ENCODE measurements at places on chromosomes 16 and 17.

DNA sequence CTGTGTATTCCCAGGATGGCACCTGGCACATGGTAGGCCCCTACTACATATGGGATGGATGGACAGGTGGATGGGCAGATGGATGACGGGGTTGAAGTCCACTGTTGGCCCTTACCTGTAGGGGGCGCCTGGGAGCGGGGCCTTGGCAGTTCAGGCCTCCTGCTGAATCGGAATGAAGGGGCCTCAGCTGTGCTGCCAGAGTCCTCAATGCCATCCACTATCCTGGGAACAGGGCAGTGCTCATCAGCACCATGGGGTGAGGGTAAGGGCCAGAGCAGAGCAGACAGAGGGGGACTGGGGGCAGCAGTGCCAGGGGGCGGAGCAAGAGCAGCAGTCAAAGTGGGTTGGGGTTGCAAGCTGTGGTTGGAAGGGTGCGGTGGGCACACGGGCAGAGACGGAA lies 8.3 kb upstream of the RAB5C start:
- peak; percentile 9 for DNase-seq

GRCh38 chr17:65181237-65182061 lies 44.3 kb downstream of the RGS9 start:
- peak; percentile 56 for DNase-seq

- no peak for DNase-seq
These were observed 175.0 kb downstream of the SPECC1 start for GRCh38 chr17:20184181-20184580.

DNA sequence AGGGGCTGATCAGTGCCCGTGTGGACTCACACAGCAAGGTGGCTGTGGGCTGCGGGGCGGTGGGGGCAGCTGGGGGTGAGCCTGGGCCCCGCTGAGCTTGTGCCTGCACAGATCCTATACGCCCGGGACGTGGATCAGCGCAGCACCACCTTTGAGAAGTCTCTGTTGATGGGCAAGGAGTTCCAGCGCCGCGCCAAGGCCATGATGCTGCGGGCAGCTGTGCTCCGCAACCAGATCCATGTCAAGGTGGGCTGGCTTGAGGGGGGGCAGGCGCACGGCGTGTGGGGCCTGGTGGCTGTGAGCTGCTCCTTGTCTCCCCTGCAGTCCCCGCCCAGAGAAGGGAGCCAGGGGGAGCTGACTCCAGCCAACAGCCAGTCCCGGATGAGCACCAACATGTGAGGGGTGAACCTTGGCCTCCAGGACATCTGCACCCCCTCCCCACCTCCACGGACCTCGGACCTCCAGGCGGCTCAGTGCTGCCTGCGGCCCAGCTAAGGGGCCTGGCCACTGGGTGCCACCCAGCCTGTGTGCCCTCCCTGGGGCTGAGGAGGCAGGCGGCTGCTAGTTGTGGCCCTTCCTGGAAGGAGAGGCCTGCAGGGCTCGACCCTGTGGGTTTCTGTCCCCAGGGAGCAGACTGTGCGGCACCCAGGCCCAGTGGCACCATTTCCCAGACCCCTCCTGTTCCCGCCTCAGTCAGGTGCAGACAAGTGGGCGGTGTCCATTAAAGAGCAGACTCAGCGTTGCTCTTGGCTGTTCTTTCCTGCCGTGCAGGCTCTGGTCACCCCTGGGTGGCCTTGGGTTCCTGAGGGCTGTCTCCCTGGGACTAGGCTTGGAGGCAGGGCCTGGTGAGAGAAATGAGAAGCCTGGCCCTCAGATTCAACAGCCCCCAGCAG lies 5.3 kb downstream of the GPS1 start:
- no peak for DNase-seq

DNA sequence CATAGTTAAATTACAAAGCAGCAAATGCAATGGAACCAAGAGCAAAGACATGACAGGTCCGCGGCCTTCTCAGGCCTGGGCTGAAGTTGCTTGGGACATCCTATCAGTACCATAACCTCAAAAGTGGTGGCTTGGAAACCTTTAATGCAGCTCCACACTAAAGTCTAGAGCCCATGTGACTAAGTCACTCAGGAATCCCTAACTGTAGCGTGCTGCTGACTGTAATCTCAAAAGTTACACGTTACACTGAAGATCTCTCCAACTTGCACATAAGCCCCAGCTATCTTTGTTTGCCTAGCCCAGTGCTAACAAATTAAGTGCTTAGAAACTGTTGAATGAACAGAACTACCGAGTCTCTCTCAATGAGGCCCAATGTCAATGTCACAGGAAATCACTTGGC lies 27.8 kb downstream of the NUP88 start:
- no peak for DNase-seq

DNA sequence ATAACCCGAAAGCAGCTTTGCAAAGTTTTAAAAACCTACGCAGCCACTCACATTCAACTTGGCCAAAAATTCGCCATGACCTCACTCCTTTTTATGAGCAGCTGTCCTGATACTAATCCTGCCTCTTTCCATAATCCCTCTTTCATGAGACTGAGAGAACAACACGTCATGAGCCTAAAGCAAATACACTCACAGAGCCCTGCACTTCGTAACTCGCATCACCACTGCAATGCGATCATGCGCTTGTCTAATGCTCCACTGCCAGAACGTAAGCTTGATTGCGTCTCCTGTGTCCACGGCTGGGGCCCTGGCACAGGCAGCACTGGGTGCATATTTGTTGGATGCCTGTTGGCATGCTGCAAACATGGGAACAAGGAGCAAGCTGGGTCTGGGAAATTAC lies 36.2 kb downstream of the CDRT4 start:
- no peak for DNase-seq

DNA sequence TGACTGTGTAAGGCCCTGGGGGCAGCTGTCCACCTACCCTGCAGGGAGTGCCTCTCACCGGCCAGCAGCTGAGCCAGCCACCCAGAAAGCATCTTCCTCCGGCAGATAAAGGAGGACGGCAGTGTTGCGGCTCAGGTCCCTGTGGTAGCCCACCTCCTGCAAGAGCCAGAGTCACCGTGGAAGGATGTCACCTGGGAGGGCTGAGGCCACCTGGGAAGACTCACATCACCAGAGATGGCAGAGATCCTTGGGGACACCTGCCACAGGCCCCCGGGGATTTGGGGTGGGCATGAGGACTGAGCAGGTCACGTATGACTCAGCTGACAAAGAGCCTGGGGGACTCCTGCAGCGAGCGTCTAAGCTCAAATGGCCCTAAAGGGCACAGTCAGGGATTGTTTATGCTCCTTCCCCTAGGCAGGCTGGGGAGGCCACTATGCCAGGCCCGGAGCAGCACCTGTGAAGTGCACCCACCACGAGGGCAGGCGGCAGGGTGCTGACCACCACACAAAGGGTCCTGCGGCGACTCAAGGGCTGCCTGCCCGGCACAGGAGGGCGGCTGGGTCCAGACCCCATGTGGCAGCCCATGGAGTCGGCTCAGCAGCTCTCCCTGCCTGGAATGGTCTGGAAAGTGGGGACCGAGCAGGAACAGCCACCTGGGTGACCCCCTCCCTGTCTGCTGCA lies 44.1 kb downstream of the TNFRSF13B start:
- DNase-seq = no peak

DNA sequence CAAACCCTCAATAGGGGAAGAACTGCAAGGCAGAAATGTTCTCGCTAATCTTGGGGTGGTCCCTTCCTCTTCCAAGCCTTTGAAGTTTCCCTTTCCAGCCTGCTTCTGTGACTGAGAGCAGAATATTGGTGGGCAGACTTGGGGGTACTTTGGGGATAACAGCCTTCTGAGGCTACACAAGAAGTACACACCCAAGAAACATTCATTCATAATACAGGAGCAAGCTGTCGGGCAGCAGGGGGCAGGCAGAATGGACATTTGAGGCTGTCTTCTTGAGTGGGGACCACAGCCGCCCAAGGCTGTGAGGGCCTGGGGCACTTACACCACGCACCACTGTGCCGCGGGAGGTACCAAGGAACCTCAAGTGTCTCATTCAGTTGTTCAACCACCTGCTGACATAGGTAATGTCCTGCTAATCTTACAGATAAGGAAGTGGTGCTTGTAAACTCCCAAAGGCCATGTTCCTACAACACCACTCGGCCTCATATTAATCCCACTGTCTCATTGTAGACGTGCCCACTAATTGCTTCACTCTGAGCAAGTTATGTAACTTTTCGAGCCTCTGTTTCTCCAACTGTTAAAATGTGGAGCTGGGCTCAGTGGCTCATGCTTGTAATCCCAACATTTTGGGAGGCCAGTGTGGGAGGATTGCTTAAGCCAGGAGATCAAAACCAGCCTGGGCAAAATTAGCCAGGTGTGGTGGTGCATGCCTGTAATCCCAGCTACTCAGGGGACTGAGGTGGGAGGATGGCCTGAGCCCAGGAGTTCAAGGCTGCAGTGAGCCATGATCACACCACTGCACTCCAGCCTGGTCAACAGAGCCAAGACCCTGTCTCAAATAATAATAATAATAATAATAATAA lies 2.5 kb upstream of the MRPS23 start:
- DNase-seq = no peak

DNA sequence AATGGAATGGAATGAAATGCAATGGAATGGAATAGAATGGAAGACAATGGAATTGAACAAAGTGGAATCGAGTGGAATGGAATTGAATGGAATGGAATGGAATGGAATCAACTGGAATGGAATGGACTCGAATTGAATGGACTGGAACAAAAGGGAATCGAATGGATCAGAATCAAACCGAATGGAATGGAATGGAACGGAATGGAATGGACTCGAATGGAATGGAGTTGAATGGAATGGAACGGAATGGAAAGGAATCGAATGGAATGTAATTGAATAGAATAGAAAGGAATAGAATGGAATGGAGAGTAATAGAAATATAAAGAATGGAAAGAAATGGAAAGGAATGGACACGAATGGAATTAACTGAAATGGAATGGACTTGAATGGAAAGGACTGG lies 475.2 kb upstream of the WSB1 start:
- no peak for DNase-seq

DNA sequence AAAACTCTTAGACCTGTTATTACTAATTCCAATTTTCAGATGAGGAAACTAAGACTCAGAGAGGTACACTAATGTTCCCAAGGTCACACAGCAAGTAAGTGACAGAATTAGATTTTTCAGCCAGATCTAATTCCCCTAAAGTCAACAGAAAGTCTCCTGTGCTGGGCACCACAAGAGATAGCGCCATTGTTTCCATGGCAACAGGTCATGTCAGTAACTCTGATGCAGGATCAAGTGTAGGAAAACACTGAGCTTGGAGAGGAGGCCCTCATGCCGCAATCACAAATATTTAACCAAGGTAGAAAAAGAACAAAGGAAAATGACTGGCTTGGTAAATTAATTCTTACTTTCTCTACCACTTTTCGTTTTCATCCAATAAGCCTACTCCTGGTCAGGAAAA lies 166.0 kb upstream of the CDH13 start:
- DNase-seq = no peak

- no peak for DNase-seq
These were observed 650.4 kb downstream of the WWOX start for GRCh38 chr16:78749745-78750268.

DNA sequence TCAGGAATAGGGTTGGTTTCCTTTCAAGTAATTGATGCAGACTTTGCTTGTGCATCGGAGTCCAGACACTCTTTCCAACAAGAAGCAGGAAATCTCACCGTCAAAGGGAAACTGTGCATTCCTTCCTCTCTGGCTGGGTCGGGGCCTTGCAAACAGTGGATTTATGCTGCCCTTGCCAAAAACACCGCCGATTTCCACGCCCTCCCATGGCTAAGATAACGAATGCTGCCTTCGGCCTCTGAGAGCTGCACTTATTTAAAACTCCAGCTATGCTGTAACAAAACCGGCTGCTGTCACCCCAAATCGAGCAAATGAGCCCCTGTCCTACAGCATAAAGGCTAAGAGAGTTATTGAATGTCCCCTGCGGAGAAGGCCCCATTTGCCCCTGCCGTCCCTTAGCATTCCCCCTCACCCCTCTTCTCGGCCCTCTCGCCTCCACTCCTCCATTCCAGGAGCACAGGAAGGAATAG lies 275.5 kb upstream of the IRX5 start:
- no peak for DNase-seq

All from stimulated activated naive CD4-positive, alpha-beta T cell treated with Interleukin-2 at 50 U/mL for 16 hours (primary cell).